Stimulated activated CD8-positive, alpha-beta memory T cell treated with anti-CD3 and anti-CD28 coated beads, Interleukin-2, amount 100 ng/mL, for 1 hour (primary cell): ENCODE measurements at places on chromosomes 2 and 18.

DNA sequence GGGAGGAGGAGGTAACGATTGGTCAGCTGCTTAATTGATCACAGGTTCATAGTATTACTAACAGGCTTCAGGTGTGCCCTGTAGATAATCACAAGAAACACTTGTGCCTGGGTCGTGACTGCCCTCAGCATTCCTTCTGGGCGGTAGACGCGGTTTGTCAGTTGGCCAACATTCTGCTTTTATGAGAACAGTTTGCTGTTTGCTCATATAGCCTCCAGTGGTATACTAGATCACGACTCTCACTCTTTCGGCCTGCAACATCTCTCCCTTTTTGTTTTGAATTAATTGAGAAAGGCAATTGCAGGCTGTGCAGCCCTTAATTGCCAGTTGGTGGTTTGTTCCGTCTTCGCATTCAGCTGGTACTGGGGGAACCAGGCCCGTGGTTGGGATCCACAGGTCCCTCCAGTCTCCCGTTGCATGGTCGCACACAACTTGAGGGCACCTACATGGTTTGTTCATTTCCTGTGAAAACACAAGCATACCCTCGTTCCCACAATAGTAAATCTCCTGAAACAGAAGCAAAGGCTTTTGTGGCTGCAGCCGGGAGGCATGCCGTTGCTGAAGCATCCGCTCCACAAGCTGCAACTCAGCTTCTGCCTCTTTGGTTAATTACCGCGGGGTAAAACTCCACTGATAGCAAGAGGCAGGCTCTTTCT is 30.3 kb upstream of the GPR17 start:
- no peak for DNase-seq

- no peak for DNase-seq
These were observed 60.8 kb upstream of the CCDC195 start for GRCh38 chr2:224776795-224777558.

- DNase-seq = peak; percentile 2
These were observed 154.7 kb upstream of the HS6ST1 start for GRCh38 chr2:128473175-128474035.

- no peak for DNase-seq
These were observed 2.3 kb upstream of the MAL start for GRCh38 chr2:95023222-95023597.

DNA sequence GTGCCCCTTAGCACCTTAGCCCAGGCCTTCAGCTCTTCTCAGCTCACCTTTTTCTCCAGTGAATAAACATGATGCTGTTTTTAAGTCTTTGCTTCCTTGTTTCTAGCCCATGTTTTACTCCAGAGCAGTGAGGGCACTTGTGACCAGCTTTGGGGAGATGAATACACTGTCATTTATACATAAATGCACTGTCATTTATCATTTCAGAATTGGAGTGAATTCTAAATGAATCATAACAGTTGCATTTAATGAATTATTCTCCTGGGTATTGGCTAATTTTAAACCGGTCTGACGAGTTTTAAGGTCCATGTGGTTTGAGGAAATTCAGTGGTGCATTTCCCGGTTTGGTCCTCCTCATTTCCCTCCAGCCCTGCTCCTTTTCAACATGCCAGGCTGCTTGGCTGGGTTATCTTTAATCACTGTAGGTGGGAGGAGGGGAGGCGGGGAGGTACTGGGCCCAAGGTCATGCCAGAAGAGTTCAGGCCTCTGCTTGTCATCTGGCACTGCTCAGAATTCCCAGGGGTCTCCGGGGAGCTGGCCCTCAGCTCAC is 23.9 kb downstream of the PRKCE start:
- no peak for DNase-seq

DNA sequence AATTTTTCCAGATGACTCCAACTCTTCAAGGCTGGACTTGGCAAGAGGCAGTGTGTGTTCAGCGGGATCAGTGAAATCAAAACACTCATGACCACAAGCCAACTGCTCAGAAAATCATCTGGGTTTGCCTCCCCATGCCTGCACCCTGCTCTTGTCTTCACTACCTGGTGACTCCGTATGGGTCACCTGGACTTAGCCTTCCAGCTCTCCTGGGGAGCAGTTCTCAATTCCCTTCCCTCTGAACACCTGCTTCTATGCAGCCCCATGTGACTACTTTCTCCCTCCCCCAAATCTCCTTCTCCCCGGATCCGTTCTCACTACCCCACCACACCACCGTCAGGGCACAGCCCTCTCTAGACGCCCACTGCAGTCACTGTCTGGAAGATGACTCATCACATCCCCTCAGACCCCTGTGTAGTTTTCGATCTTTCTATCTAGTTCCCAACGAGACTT is 130.2 kb upstream of the ID2 start:
- DNase-seq = no peak

- no peak for DNase-seq
These were observed 26.5 kb downstream of the NFATC1 start for GRCh38 chr18:79422022-79422782.

DNA sequence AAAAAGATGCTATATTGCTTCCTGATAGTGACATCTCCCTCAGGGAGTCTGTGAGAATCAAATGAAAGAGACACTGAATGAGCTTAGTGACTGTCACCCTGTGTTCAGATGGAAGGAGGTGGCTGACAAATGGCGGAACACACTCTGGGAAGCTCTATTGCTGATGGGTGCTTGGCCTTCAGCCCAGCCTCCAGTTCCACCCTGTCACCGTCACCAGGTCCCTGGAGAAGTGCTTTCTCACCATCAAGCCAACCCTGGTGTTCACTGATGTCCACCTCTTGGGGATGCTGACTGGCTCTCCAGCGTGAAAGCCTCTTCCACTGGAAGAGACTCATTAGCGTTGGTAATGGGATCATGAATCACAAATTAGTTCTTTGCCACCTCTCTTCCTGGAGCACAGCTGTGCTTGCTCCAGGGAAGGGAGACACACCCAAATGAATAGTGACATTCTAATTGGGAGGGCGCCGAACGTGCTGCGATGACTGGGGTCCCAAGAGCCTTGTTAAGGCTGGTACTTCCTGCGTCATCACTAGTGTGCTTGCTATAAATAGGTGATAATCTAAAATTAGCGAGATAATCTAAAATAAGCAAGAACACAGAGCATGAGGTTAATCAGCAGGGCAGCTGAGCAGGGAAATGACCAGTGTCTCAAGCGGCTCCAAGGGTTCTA is 154.0 kb downstream of the CLIP4 start:
- DNase-seq = no peak

DNA sequence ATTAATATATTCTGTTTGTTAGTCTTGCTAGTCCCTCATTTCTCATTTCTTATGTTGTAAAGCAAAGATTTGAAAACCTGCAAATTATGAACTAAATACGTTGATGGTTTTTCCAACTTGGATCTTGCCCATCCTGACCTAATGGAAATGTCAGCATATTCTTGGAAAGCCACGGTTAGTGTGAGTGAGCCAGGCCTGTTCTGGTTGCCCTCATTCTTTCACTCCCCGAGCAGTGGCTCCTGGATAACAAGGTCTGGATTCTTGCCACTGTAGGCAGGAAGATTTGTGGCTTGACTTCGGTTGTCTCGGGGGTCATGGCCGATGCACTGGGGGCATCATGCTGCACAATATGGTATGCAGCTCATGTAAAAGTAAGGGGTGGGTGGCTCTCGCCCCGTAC is 359.1 kb downstream of the MEIS1 start:
- DNase-seq = no peak

DNA sequence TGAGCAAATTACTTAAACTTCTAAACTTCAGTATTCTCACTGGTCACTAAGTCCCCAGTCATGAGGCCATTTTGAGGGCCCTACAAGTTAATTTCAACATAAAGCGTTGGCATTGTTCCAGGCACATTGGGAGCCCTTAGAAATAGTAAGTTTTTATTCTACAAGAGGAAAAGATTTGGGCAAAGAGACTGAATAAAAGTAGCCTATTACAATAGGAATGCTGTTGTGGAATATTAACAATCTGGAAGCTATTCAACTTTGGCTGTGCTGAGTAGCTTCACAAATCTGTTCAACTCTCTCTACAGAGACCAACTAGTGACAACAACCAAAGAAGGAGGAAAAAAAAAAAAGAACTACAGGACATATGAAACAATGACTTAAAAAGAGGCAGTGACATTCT is 1287.5 kb upstream of the NXPH2 start:
- no peak for DNase-seq

- no peak for DNase-seq
These were observed 382.7 kb upstream of the KLHL29 start for GRCh38 chr2:23002234-23002633.

- no peak for DNase-seq
These were observed 1606.3 kb downstream of the SUCLG1 start for GRCh38 chr2:82852787-82853186.

DNA sequence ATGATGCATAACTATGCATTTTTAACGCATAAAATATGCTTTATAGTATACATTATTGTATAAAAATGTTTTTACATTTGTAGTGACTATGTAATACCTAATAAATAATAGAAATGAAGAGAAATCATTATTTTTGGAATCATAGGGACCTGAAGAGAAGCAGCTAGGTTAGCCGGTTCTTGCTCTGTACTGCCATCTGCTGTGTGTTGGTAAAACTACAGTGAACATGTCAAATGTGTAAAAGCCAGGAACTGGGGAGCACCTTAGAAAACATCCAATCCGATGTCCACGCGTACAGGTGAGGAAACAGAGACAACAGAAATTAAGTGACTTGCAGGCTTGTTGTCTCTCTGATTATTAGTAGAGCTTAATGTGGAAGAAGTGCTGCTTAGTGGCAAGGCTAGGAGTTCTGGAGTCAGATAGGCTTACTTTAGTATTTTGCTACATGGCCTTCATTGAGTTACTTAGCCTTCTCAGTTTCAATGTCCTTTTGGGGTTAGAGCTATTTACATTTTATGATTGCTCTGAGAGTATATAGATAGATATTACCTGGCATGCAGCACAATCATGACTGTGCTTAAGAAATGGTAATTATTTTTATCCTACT is 386.5 kb downstream of the DLGAP1 start:
- DNase-seq = no peak

DNA sequence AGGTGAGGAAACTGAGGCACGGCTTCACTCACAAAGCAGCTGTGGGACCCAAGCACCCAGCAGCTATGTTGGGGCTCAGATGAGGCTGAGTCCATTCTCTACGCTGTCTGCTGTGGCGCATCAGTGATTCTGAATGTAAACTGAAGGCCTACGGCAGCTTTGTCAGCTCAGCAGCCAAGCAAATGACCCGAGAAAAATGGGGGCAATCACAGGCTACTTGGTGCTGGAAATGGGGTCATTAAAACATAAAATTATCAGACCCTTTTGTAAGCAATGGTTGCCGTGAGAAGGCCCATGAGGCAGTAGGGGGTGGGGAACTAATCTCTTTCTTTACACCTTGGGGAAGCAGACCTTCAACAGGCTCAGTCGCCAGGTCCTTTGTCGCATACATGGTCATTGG is 84.0 kb upstream of the ZCCHC2 start:
- DNase-seq = no peak

GRCh38 chr2:233707940-233708644 is 4.6 kb upstream of the UGT1A5 start:
- no peak for DNase-seq
